ENCODE measurements at places on chromosomes 12 and 14.

DNA sequence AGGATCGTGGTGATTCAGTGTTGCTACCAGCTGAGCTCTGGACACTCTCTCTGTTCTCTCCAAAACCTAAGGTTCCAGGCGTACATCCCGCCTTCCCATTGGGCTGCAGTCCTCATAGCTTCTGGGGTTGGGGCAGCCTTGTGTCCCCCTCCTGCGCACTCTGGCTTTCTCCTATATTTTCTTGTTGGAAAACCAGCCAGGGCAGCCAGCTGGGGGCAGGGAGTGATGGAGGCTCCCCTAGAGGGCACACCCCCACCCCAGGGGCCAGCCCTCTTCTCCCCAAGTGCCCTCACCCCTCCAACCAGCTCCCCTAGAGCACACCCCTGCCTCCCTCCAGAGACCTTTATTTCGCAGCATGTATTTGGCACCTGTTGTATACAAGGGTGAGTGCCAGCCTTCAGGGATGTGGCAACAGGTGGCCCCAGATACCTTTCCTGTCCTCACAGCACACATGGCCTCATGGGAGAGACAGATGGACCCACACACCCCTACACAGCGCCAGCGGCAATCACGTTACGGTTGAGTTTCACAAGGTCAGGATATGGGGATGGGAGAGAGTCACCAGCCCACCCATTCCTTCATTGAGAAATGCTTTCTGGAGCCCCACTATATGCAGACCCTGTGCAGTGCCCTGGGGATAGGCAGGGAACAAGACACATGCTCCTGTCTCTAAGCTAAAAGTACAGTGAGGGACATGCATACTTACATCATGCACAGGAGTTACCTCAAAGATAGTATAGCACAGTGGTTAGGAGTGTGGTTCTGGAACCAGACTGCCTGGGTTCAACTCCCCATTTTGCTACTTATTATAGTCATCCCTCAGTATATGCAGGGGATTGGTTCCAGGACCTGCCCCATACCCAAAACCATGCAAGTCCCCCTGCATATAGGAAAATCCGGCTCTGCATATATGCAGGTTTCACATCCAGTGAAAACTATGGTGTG lies 141.1 kb downstream of the PHETA1 start:
- DNase-seq: no peak

DNA sequence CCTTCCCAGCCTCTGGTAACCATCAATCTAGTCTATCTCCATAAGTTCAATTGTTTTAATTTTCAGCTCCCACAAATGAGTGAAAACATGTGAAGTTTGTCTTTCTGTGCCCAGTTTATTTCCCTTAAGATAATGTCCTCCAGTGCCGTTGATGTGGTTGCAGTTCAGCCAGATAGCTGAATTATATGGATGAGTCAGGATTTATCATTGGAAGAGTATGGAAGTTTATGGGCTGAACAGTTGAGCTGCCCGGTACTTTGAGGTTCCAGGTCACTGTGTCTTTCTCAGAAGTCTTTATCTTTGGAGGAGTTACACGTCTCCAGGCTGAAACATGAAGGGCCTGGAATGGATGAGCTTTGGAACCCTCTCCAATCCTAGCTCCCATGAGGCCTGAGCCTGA lies 120.1 kb downstream of the ASCL4 start:
- DNase-seq: no peak

DNA sequence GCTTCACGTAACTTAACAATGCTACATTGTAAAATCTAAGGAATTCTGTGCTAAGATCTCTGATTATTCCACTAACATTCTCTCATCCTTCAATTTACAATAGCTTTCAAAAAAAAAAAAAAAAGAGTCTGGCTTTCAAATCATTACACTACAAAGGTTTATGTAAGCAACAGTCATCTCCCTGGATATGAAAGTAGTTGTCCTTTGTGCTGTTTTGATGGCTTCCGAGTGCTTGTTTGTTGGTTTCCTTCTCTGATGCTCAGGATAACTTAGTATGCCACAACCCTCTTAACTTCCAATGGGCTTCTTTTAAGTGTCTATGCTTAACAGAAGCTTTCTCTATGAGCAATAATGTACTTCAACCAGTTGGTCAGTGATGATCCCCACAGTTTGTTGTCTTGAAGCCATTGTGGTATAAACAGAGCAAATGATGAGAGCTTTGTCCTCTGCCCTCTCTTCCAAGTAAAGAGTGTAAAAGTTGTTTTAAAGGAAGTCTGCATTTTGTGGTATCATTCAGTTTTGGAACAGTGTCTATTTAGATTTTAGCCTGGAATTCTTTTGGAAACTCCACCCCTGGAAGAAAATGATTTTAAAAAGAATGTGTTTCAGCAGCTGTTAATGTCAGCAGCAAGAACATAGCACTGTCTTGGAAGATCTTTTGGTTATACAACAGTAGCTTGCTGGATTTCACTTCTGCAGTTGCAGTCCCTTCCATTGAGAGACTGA lies 396.1 kb upstream of the RGS6 start:
- DNase-seq: no peak

DNA sequence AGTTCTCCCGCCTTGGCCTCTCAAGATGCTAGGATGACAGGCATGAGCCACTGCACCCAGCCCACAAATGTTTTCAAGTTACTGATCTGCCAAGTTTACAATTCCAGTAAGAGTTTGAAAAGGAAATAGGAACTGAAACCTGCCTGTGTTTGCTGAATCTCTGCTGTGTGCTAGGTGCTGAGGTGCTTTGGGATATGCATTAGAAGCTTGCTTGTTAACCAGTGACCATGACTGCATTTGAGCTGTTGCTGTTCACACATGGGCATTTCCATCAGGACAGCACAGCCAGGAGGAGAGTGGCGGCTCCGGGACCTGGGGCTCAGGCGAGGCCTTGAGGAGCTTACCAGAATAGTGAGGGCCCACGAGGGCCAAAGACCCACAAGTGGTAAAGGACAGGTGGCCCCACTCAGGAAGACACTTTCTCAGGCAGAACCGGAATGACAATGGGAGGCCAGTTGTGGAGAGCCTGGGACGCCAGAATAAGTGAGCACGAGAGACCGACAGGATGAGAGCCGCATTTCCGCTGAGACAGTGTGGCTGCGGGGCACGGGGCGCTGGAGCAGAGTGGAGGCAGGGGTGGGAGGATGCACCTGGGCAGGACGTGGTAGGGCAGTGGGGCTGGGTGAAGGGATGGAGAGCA lies 54.5 kb upstream of the MMP17 start:
- peak; percentile 21 for DNase-seq

- no peak for DNase-seq
These were observed 31.6 kb upstream of the TESC start for GRCh38 chr12:117130801-117131200.

- DNase-seq: no peak
These were observed 40.7 kb downstream of the PPFIBP1 start for GRCh38 chr12:27564612-27565213.

GRCh38 chr14:91429385-91429784 lies 11.8 kb upstream of the CCDC88C start:
- no peak for DNase-seq

- no peak for DNase-seq
These were observed 35.3 kb downstream of the VWF start for GRCh38 chr12:6088921-6089747.

DNA sequence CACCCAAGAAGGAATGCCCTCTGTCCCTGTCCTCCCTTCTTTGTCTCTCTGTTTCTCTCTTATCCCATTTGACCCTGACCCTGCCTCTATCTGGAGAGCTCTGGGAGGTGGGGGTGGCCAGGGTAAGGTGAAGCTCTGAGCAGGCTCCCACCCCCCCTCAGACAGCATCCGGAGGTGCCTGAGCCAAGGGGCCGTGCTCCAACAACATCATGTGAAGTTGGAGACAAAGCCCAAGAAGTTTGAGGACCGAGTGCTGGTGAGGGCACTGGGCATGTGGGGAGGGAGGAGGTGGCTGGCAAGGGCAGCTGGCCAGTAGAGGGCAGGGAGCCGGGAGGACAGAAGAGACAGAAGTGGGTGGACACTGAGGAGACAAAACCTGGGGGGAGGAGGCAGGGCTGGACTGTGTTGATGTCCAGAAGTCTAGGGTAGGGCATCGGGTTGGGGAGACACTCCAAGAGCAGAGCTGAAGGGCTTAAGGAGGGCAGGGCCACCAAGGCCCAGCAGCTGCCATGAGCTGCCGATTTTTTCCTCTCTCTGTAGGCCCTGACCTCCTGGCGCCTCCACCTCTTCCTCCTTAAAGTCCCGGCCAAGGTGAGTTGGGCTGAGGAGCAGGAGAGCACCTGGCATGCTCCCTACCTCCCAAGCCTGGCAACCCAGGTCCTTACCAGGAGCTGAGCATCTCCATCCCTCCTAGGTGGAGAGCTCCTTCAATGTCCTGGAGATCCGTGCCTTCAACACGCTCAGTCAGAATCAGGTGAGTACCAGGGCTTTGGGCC lies 1.9 kb downstream of the CARMIL3 start:
- no peak for DNase-seq

DNA sequence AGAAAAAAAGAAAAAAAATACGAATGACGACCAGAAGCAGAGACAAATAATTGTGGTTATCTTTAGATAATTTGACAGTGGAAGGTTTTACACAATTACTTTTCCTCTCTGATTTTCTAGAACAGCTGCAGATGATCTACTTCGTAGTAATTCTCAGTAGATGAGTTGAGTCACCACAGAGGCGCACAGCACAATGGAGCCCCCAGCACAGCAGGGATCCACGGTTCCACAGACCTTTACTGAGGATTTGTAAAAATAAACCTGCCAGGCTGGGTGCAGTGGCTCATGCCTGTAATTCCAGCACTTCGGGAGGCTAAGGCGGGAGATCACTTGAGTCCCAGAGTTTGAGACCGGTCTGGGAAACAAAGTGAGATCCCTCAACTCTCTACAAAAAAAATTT lies 29.3 kb downstream of the AMN start:
- DNase-seq: no peak

- DNase-seq: no peak
These were observed 7.7 kb upstream of the LRRC23 start for GRCh38 chr12:6896846-6897435.

- DNase-seq: no peak
These were observed 79.9 kb downstream of the DAD1 start for GRCh38 chr14:22509036-22509709.

- DNase-seq: no peak
These were observed 164.5 kb downstream of the MGAT4C start for GRCh38 chr12:86091681-86092080.

DNA sequence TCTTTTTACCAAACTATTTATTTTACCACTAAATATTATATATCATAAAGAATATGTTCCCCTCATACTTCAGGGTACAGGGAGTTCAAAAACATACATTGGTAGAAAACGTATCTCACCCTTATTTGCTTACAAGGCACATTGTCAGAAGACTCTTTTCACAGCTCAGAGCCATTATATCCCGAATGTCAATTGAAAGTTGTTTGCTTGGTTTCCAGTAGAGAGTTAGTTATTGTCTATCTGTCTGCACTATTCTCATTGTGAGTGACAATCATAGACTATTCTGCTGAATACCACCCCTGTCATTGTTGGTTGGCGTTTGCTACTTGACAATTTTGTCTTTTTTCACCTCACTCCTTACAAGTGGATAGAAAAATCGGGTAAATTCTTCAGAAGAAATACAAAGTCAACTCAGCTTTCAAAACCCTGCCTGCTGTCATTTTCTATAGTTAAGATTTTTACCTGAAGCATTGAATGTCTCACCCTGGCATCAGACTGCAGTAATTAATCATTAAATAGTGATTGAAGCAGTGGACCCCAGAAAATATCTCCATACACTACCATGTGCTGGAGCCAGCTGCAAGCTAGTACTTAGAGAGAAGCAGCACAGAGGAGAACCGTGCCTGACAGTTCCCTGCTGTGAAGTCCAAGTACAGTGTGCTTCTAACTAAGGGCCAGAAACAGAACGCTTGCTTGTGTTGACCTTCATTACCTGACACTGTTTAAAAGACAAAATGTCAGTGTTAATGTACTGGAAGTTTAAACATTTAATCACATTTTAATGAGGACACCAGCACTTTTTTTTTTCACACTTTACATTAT lies 510.6 kb downstream of the RERGL start:
- DNase-seq: no peak

GRCh38 chr12:40058721-40059190 lies 47.1 kb downstream of the SLC2A13 start:
- no peak for DNase-seq

GRCh38 chr14:74583689-74584434 lies 28.2 kb downstream of the LTBP2 start:
- DNase-seq: no peak

- no peak for DNase-seq
These were observed 1266.1 kb downstream of the LRFN5 start for GRCh38 chr14:42872786-42873185.

DNA sequence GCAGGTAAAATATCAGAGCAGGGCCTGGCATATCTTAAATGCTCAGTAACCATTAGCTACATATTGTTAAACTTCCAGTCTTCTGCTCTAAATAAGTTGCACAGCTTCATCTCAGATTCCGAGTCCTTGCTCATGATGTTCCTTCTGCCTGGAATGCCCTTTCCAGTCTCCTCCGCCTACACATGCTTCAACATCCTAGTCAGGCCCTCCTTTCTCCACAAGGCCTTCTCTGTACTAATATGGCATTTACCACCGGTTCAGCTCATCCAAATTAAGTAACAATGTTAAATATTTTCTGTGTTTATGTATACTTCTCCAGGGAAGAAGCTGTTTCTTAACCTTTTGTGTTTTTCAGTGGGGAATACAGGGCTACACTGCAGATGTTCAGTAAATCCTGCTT lies 8.5 kb downstream of the DHH start:
- no peak for DNase-seq

DNA sequence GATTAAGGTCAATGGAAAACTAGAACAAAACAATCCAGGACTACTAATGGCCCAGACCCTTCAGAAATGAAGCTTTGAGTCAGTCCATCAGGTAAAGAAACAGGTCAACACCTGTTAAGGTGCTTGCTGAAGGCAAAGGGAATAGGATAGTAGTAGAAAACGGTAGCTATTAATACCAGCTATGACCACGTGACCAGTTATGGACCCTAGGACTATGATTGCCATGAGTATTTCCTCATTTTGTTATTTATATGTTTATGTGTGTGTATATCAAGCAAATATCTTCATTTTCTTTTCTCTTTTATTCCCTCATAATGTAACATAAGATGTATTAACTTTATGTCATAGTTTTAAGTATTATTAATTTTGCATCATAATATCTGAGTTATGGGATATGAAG lies 25.6 kb downstream of the FKBP11 start:
- no peak for DNase-seq

Measured in activated CD4-positive, alpha-beta T cell treated with anti-CD3 and anti-CD28 coated beads, Interleukin-2, amount 50 U/mL, for 16 hours (primary cell).